ENCODE measurements at places on chromosomes 16 and 17.
A peak's percentile ranks its signal among the peaks of the same experiment; 100 is the strongest.

GRCh38 chr17:75075597-75076336 is 12.0 kb upstream of the SLC16A5 start:
- DNase-seq, result no peak

DNA sequence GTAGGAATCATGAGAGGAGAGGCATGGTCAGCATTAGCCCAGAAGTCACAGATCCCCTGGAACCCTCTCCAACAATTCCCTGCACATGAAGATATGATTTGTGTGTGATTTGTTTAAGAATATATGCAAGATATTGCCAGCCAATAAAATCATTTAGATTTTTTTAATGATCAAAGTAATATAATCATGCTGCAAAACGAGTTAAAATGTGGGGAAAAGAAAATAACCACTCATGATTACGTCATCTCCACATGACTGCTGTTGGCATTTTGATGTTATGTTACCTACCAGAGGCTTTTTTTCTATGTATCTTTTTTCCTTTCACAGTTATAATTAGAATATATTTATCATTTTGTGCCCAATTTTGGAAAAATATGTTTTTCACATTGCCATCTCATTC is 22.4 kb downstream of the SLC35G3 start:
- no peak for DNase-seq

DNA sequence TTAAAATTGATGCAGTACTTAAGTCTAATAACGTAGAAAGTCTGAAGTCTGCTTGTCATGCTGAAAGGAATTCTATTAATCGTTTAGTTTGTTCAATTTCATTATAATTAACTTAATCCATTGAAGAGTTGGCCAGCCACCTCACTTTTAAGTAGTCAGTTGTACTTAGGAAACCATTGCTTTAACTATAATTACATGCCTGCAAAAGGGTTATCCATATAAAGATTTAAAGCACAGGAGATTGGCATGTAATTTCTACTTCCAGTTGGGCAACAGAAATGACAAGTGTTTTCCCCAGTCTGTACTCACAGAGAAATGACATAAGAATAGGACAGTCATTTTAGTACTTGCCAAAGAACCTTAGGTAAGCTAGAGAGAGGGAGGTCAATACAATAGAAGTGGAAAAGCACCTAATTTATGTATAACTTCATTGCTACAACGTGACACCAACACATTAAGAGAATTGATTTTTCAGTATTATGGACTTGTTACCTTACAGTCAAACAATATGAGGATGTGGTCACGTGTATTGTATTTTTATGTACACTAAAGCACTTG is 3.7 kb upstream of the USP32 start:
- DNase-seq, result no peak

DNA sequence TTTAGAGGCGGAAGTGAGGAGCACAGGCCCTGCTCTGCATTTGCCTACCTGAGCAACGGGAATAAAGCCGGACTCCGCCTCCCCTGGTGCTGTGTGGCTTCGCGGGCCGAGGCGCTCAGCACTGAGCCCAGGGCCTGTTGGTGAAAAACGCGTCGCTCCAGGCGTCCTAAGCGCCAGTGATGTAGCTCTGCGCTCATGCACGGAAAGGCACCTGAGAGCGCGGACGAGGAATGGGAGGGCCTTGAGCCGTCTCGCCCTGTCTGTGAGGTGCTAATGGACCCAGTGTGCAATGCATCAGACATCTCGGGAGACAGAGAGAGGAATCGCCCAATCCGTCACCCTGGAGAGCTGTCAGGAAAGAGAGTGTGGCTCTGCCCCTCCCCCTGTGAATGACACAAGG is 17.2 kb upstream of the ATP2A3 start:
- DNase-seq, result no peak

DNA sequence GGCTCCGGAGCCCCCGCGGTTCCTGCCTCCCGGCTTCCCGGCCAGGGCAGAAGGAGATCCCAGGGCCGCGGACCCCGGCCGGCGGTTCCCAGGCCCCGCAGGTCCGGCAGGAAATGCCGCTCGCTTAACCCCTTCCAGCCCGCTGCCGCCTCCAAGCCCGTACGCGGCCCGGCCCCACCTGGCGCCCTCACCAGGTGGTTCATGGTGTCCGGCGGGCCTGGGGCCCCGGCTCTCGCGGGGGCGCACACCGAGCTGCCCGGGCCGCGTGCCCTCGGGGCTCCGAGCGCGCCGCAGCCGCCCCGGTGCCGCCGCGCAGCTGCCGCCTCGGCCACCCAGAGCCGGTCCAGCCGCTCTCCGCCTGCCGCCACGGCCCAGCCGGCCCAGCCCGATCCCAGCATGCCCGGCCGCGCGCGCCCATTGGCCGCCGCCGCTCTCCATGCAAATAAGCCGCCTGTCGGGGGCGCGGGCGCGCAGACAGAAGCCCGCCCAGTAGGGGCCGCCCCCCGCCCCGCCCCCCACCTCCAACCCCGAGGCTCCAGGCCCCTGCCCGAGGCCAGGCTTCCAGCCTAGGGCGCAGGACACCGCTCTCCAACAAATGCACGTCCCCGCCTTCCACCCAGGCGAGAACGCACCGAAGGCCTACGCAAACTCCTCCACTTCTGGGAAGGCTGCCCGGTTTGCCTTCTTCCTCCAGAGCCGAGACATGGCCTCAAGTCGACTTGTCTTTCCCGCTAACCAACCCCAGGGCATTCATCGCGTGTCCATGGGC is at the start of gene BCAR1:
BCAR1 (minus strand) TSS at position 345 of the 769 bp plus-strand sequence; CDS start at position 203, 142 bp downstream.
- peak; percentile 78 for DNase-seq

DNA sequence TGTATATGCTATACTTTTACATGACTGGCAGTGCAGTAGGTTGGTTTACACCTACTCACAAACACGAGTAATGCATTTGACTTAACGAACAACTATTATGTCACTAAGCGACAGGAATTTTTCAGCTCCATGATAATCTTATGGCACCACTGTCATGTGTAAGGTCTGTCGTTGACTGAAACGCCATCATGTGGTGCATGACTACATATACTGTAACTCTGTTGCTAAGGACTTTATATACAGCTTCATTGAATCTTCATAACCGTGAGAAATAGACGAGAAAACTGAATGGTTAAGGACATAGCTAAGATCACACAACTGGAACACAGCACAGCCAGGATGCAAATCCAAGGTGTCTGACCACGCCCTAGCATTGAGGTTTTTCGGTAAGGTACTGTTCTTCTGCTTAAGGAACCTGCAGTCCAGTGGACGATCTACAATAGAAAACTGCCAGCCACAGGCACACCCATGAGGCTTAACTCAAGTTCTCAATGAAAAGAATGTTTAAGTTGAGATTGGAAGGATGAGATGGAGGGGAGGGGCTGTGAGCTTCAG is 3.3 kb downstream of the CFAP20 start:
- DNase-seq, result no peak
